ENCODE measurements at places on chromosomes 5 and 9.

- no peak for DNase-seq
These were observed 173.8 kb upstream of the POC5 start for GRCh38 chr5:75891020-75891419.

DNA sequence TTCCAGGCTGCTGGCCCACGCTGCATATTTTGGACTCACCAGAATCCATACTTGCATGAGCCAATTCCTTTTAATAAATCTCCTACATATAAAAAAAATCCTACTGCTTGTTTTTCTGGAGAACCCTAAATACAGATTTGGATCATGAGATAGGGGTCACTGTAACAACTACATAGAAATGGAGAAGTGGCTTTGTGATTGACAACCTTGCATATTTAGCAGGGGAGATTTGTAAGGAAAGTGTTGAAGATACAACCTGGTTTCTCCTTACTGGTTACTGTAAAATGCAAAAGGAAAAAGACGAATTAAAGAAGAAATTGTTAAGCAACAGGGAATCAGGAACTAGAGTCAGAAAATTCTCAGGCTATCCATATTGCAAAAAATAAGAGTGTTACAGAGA lies 74.8 kb downstream of the HABP4 start:
- no peak for DNase-seq

GRCh38 chr9:78714576-78714975 lies 417.7 kb downstream of the PSAT1 start:
- DNase-seq = no peak

DNA sequence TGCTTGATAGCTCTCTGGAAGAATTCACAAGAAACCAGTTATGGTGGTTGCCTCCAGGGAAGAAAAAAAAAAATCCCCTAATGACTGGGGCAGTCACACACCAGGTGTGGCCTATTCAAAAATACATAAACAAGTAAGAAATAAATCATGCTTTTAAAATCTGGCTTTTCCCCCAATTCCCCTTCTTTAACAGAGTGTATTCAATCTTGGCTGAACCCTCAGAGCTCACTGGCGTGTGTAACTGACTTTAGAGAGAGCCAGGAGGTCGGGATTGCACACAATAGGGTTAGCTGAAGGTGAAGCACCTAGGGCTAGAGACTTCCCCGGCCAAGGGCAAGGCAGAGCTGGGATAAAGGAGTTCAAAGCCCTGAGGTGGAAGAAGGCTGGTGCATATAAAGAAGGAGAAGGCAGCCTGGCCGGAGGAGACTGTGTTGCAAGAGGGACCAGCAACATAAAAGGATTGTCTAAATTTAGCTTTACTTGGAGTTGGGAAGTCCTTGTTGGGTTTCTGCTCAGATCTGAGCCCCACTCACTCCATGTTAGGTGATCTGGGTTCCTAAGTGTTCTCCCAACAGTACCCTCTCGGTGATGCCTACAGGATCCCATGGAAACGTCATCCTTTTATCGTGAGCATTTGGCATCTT lies 19.7 kb downstream of the FNBP1 start:
- DNase-seq = no peak

DNA sequence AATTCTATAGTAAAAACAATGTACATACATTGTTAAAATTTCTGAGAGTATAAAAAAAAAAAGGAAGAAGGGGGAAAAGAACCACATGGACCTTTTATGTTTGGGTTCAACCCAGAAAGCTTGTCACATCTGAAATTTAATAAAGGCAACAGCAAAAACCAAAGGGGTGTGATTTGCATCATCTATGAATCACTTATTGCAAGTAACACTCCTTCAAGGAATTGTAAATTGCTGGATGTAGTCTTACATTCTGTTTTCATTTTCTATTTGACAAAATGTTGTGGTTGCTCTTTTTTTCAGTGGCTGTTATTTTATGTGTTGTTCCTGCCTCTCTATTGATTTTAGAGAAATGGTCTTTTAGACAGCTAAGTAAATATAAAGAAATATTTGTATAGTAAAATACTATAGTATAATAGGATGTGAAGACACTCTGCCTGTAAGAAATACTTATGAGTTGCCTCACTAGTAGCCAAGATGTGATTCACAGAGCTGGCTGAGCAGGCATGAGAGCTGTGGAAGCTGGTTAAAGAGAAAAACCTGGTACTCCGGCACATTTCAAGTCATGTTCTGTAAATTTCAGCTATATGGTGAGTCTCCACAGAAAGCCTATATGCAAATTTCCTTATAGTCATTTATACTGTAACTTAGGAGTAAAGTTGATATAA lies 131.1 kb upstream of the CNTLN start:
- DNase-seq = no peak

DNA sequence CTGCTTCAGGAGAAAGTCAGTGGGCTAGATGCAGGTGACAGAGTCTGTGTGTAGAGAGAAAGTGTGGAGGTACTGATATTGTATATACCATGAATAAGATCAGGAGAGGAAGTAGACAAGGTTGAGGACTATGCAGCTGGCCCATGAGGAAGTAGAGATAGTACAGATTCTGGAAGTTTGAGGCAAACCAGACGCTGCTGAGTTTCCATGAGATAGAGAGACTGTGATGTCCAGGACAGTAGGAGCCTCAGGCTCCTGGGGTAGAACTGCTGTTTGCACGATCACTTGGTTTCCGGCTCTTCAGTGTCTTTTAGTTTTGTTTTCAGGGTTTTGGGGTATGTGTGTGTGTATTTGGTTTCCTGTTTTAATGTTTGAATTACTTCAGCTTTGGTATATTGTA lies 13.6 kb downstream of the OTULINL start:
- DNase-seq = no peak

DNA sequence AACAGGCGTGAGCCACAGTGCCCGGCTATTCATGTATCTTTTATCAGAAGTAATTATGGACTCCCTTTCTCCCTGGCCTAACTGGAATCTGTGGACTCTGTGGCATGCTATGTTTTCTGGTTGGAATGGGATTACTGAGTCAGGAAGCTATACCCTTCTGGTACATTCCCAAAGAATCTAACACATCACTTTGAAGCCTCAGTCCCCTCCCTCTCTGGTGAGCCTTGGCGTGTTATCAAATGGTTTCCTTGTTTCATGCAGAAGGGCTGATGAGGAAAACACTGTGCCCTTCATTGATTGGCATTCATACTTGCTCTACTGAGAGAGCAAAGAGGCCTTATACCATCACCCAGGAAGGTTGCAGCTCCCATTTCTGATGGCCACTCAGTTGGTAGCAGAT lies 22.9 kb downstream of the C5orf15 start:
- no peak for DNase-seq

- no peak for DNase-seq
These were observed 1093.9 kb upstream of the CDH6 start for GRCh38 chr5:30099634-30100033.

GRCh38 chr5:93800988-93801811 lies 59.8 kb upstream of the POU5F2 start:
- DNase-seq = no peak
